WTC11 (cell line): ENCODE measurements at places on chromosomes 16 and 17.
A peak's percentile ranks its signal among the peaks of the same experiment; 100 is the strongest.

DNA sequence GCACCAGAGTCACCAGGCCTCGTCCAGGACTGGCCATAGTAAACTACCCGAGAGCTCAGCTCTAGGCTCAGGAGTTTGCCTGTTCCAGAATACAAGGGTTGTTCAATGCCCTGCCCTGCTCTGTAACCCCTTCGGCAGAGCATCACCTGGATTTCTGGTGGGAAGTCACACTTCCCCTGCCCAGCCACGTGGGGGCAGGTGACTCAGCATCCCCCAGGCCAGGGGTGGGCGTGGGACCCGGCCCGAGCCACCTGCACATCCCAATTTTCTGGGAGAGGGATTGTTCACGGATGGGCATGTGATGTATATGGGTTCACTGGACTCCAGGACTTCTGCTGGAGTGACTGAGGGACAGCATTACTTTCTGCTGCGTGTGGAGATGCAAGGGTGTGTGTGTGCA, 25.8 kb downstream of the COX4I1 start:
- DNase-seq = peak; percentile 42

DNA sequence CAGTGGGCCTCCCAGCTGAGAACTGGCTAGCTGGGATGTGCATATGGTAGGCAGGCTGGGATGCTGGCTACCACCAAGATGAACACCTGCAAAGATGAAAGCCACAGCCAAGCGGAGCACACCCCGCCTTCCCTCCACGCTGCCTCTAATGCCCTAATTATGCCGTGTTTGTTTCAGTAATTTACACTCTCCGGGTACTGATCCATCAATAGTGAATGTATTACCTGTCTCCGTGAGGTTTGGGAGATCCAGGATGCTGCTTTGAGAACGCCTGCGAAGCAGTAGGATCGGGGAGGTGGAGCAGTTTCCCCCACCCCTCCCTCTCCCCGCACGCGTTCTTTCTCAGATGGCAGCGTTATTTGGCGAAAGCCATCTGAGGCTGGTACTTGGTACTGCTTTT, 28.9 kb upstream of the GSE1 start:
- no peak for DNase-seq

GRCh38 chr17:12554251-12554650, 111.4 kb upstream of the MYOCD start:
- no peak for DNase-seq

DNA sequence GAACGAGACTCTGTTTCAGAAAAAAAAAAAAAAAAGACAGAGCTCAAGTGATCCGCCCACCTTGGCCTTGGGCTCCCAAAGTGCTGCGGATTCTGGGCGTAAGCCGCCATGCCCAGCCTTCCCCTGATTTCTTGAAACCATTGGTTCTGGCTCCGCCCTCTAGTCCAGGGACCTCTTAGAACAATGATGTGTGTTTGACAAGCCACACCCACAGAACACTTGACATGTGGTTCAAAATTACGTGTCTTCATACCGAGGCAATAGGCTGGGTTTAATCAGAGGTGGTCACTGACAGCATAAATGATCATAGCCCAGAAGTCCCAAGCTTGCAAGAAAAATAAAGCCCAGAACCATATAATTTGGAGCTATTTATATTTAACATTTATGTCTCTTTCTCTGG, 23.0 kb downstream of the KNOP1 start:
- no peak for DNase-seq

DNA sequence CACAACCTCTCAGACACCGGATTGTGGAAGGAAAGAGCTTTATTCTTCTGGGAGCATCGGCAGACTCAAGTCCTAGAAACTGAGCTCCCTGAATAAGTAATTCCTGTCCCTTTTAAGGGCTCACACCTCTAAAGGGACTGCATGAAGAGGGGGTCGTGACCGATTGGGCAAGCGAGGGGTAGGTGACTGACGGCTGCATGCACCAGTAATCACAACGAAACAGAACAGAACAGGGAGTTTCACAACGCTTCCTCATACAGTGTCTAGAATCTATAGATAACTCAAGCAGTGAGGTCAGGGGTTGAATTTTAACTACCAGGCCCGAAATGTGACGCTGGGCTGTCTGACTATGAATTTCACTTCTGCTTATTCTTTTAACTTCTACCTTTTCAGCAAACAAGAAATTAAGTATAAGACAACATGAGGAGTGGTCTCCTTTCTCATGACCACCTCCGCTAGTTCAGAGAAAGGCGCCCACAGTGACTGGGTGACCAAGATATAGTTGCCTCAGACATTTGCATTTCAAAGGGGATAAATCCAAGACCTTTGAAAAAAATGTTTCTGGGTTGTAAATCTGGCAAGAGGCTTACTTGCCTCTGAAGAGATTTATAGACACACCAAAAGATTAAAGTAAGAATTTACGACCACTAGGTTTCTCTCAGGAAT, 88.4 kb upstream of the ATF7IP2 start:
- DNase-seq = no peak

- DNase-seq = no peak
Observed at GRCh38 chr16:15953477-15953876, 4.1 kb downstream of the ABCC1 start.

GRCh38 chr16:24999088-24999670, 16.0 kb downstream of the ARHGAP17 start:
- no peak for DNase-seq

DNA sequence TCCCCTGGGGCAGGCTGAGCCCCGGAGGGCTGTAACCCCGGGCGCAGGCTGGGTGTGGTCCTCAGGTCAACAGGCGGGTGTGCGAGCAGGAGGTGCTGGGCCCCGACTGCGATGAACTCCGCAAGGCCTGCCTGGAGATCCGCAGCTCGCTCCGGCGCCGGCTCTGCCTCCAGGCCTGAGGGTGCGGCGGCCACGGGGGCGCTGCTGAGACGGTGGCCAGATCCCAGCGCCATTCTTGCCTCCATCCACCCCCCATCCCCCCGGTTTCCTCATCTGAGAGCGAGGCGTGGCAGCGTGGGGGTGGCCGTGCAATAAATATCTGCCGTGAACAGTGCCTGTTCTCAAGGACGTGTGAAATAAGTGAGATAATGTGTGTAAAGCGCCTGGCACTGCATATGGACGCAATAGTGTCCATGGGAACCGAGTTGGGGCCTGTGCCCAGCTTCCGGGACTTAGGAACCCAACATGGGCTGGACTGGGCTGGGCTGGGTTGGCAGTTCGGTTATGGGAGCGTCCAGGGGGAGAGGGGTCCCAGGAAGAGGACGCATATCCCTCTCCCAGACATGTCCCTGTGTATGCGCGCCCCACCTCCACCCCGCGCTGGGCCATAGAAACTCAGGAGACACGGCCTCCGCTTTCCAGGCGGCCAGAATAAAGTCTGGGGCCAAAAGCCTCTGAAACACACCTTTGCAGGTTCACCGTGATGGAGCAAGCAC, 15.0 kb downstream of the ZNF213 start:
- peak; percentile 84 for DNase-seq

DNA sequence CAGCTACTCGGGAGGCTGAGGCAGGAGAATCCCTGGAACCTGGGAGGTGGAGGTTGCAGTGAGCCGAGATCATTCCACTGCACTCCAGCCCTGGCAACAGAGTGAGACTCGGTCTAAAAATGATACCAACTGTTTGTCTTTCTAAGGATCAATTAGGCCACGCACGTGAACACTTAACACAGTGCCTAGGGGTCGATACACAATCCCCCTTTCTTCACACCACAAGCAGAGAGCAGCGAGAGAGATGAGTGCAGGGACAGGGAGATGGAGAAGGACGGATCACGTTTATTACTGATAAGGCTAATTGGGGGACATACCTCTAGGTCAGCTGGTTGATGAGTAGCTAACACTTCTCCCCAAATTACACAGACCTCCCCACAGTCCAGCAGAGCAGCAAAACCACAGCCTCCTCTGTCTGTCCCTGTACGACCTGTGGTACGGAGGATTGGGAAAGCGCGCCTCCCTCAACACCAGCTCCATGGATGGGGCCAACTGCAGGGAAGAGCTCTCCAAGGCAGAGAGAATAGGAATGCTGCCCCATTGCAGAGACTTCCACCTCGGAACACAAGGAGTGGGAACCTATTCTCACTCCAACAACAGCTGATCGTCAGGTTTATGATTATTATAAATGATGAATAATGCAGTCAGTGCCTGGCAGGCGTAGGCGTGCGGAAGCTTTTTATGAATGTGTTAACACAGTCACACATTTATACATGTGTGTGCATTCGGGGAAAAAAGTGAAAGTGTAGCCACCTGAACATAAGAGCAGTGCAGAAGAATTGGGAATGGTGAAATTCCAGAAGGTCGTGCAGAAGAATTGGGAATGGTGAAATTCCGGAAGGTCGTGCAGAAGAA, 155.1 kb downstream of the C16orf95 start:
- no peak for DNase-seq

GRCh38 chr17:36602030-36602748, 806 bp downstream of the MRM1 start:
- DNase-seq = no peak

DNA sequence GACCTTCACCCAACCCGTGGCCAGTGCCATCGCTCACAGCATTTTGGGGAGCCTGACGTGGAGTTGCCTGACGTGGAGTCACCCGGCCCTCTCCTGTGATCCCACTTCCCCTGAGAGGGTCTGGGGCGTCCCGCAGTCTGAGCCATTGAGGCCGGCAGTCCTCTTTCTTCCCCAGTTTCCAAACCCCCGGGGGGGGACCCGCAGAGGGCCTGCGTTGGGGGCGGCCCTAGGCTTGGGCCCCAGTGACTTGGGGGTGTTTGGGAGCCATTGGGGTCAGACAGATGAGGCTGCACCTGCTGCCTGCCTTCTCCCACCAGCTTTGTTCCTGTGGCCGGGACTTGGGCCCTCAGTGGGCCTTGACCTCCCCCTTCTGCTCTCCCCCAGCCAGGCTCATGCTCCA, 1.7 kb downstream of the RHOT2 start:
- no peak for DNase-seq

GRCh38 chr16:47734081-47734857, 273.1 kb downstream of the PHKB start:
- DNase-seq = no peak

GRCh38 chr17:8144401-8145231, 7.6 kb downstream of the PER1 start:
- no peak for DNase-seq

DNA sequence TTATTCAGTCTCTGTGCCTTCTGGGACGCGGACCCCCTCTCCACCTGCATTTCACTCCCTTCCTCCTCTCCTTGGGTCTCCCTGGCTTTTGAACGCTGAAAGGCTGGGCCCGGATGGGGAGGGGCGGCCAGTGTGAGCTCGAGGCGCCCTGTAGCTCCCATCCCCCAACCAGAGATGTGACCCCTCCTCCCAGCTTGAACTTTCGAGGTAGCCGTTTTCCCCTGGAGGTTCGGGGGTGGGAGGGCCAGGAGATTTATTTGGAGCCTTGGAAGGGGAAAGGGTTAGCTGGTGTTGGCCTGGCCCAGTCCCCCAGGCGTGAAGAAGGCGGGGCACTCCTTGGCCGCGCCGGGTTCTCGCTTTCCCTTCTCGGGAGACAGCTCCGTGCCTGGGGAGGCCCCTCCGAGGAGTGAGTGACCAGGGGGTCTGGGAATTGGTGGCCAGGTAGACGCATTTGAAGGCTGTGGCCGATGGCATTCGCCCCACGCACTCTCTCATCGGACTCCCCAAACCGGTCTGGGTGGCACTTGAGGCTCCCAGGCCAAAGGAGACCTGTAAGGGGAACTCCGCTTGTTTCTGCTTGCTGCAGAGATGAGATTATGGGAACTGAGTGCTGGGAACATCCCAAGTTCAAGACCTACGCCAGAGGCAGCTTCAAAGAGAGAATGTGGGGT, 942 bp downstream of the LDAF1 start:
- peak; percentile 69 for DNase-seq

DNA sequence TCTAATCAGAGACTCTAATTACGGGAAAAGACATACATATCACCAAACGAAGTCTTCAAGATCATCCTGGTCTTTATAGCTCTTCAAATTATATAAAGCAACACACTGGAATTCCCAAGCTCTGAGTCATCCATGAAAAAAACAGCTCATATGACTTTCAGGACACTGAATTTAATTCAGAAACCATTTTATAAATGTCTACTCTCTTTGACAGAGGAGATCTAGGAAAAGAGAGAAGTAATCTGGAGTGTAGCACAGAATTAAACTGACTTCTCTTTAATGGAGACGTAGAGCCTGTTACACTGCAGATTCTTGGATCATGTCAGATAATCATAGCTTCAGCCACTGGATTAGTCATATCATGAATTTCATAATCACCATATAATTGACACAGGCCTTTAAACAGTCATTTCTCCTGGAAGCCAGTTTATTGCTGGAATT, 86.8 kb upstream of the WSB1 start:
- no peak for DNase-seq

DNA sequence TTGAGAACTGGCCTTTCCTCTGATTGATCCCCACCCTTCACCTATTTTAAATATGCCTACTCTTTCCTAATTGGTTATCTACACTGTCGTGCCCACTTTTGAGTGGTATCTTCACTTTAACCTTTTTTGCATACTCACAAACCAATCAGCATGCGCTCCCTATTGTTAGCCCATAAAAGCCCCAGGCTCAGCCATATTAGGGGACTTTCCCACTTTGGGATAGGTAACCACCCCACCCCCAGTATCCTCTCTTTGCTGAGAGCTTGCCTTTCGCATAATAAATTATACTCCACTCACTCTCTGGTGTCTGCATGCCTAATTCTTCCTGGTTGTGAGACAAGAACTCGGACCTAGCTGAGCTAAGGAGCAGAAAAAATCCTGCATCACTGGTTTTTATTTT, 59.5 kb upstream of the NOL11 start:
- no peak for DNase-seq

GRCh38 chr17:81335773-81336157, 40.7 kb upstream of the SLC38A10 start:
- DNase-seq = no peak

- DNase-seq = peak; percentile 89
Observed at GRCh38 chr17:7260651-7261378, 1.5 kb downstream of the CLDN7 start.

GRCh38 chr16:57689762-57690558, 4.6 kb upstream of the DRC7 start:
- no peak for DNase-seq

DNA sequence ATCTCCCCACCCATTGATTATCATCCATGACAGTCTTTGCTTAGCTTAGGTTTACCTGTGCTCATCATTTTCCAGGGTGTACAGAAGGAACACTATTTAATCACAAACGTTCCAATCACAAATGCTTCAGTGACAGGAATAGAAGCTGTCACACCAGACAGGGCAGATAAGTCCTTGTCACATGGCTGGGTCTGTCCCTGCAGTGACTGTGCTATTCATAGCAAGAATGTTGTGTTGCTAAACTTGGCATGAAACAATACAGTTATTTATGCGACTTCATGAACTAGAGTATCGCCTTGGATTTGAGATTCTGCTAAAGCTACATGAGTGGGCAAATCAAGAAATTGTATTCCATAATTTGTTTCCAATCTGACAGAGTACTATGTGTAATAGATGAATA, 108.4 kb downstream of the CDH13 start:
- no peak for DNase-seq
